ENCODE measurements at places on chromosomes 1 and 21.

- ATAC-seq = peak; percentile 80
These were observed 243.0 kb downstream of the SLC45A1 start for GRCh38 chr1:8560611-8561544.

GRCh38 chr1:53737648-53738204, 1.2 kb downstream of the GLIS1 start:
- no peak for ATAC-seq

DNA sequence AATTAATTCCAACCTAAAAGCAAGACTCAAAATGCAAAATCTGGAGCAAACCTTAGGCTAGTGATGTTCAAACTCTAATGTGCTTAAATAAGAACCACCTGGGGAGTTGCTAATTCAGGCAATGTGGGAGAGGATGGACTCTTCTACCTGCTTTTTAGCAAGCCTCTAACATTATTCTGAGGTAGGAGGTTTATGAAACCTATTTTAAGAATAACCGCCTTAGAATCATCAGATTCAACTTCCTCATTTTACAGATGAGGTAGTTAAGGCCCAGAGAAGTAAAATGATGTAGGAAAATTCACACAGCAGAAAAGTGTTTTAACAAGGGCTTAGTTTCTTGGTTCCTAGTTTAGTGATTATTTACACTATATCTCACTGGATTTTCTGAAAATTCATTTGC, 8.6 kb upstream of the NTNG1 start:
- no peak for ATAC-seq

- no peak for ATAC-seq
These were observed 1.8 kb downstream of the ZNF683 start for GRCh38 chr1:26370591-26371382.

- no peak for ATAC-seq
These were observed 189.6 kb upstream of the PTGFR start for GRCh38 chr1:78301141-78301540.

DNA sequence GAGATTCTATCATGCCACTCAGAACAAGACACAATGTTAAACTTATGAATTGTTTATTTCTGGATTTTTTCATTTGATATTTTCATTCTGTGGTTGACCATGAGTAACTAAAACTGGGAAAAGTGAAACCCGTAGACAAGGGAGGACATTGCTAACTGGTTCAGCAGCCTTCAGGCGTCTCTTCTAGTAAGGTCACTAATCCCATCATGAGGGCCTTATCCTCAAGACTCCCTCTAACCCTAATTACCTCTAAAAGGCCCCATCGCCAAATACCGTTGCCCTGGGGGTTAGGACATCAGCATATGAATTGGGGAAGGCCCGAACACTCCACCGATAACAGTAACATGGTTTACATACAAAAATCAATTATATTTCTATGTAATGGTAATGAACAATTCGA, 247.6 kb downstream of the TM2D1 start:
- ATAC-seq = no peak
